ENCODE measurements at places on chromosomes 3 and 15. TPM values are rescaled to one million over a fixed set of nuclear protein-coding genes. Genes with fewer than 3 reads are reported as not detected.
A peak's percentile ranks its signal among the peaks of the same experiment; 100 is the strongest.

SMARCC1 gene
- polyA plus RNA-seq: 27.5 TPM

TUSC7 gene
- not detected for polyA plus RNA-seq

CD96 gene
- 0.03 TPM for polyA plus RNA-seq

ADAMTS7 gene
- 2.9 TPM for polyA plus RNA-seq

ITIH3 gene
- polyA plus RNA-seq: 0.04 TPM

TJP1 gene
- 55.0 TPM for polyA plus RNA-seq

KLHL6 gene
- not detected for polyA plus RNA-seq

DNA sequence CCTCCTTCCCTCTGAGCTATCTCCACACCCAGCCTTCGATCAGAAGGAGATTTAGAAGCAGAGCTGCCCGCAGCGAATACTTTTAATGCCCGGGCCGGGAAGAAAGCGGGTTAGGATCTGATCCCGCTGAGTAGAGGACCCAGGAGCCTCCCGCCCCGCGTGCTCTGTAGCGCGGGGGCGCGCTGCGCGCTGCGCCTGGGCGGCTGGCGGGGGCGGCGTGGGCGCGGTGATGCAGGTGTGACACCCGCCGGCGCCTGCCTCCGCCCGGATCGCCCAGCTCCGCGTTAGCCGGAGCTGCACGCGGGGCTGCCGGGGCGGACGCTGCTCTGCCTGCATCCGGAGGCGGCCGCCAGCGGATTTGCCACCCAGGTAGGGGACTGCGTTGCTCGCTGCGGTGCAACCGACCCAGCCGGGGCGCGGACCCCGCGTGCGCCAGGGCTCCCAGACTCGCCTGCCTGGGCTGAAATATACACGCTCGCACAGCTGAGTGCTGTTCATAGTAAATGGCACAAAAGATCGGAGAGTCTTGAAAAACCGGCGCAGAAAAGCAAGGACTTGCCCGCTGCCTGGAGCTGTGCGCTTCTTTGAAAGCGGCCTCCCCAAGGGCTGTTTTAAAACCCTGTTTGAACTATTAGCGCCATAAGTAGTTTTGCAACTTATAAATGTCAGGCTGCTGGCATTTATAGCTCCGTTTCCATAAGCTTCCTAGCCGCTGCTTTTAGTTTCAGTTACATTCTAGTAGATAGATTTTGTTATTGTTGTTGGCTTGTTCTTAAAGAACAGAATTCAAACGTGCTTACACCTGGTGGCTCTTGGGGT lies at the start of gene SV2B:
Gene SV2B (plus strand): TSS at position 263 of the 819 bp plus-strand sequence. CDS start 126,007 bp downstream, outside the sequence.
- no peak for DNase-seq

DNA sequence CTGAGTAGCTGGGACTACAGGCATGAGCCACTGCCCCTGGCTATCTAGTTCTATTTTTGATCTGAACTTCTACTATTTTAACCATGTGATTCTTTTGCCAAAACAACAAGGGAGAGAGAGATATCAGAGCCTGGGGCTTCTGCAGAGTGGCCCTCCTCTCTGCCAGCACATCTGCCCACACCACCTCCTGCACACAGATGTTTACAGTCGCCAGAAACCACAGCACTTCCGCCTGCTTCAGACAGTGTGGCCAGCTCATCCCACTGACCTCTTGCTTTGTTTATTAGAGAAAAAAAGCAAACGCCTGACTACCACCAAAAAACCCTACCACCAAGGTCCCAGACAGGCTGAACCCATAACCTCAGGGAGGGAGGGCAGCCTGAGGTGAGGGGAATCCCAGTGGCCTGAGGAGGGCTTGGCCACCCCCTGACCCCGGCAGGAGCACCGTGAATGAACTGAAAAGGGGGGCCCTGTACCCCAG lies 85.9 kb upstream of the ABHD2 start:
- peak; percentile 72 for DNase-seq

DNA sequence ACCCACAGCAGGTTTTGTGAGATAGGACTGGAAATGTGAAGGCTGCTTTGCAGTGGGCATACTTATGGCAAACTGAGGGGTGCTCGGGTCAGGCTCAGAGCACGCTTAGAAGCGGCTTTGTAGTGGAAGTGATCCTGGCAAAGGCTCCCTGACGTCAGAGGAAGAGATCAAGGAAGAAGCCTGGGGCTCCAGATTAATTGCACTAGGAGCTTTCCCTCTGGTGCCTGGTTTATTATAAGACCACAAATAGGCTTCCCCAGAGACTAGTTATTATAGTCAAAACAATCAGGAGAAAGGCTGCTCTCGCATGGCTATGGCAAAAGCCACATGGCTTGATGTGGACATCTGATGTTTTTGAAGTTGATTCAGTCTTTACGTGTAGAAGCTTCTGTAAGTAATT lies 515.1 kb downstream of the GABRG3 start:
- DNase-seq: no peak

DNA sequence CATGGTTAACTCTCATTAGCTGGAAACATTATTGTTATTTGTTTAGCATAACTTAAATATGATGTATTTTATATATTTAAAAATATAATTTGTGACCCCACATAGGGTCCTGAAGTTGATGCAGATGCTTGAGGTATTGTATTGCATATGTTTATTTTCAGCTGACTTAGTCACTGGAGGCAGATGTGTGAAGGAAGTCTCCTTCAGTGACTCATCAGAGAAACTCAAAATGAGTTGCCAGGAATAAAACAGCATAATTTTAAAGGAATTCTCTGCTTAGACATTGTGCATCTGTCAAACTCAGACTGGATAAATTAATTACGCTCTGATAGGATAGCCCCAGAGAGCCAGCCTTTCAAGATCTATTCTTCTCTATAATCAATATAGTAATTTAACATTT lies 7.9 kb upstream of the OR4F6 start:
- no peak for DNase-seq

DNA sequence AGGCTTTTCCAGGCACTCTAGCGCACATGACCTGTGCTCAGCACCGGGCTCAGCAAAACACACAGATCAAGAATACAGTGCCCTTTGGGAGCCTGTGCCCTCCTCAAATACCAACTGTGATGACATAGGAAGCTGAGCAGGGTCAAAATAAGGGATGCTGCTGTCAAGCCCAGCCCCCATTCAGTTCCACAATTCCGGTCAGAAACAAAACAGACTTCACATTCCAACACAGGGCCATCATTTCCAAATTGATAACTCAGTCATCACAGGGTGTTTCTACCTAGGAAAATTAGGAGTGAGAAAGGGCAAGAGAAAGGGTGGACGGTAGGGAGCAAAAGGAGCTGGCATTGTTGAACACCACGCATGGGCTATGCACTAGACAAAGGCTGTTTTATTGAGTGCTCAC lies 158.4 kb upstream of the CCDC54 start:
- no peak for DNase-seq

GRCh38 chr3:108327168-108327567 lies 30.8 kb downstream of the HHLA2 start:
- DNase-seq: no peak

DNA sequence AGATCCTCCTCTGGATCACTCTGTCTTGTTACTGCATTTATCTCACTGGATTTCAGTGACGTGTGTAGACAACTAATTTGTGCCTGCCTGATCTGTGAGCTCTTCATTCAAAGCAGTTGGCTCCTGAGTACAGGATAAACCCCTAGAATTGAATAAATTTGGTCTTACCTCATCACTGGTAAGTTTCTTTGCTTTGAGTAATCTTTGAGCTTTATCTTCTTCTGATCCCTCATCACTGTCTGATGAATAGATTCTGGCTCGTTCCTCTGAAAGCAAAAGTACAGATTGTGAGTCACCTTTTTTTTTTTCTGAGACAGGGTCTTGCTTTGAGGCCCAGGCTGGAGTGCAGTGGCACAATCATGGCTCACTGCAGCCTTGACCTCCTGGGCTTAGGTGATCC lies 24.5 kb downstream of the LEO1 start:
- no peak for DNase-seq

DNA sequence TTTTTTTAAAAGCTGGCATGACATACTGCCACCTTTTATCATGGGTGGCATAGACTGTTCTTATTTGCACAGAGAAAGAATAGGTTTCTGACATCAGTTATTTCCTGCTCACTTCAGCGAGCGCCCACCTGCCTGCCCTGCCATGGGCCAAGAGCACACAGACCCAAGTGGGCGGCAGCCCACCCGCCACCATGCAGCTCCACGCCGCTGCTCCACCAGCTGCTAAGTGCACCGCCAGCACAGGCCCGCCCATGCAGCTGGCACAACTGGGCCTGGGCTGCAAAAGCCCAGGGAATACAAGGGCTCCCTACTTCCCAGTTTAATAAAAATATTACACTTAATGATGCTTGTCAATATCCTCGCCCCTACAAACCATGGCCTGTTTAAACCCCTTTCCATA lies 15.4 kb downstream of the ZNF148 start:
- DNase-seq: no peak

Measured in A549 (cell line).